ENCODE measurements at places on chromosomes 7 and 10.

DNA sequence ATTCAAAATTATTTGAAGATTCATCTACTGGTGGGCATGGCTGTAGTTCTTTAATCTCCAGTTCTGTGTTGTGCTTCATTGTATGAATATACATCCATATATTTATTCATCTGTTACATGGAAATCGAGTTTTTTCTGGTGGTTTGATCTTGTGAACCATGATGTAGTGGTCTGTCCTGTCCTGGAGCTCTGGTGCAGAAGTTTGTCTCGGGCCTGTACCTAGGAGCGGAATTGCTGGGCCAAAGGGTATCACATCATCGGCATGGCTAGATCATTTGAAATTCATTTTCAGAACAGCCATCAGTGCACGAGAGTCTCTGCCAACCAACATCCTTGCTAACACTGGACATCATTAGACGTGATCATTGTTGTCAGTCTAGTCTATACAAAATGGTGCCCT lies 107.0 kb downstream of the ELFN1 start:
- no peak for DNase-seq

DNA sequence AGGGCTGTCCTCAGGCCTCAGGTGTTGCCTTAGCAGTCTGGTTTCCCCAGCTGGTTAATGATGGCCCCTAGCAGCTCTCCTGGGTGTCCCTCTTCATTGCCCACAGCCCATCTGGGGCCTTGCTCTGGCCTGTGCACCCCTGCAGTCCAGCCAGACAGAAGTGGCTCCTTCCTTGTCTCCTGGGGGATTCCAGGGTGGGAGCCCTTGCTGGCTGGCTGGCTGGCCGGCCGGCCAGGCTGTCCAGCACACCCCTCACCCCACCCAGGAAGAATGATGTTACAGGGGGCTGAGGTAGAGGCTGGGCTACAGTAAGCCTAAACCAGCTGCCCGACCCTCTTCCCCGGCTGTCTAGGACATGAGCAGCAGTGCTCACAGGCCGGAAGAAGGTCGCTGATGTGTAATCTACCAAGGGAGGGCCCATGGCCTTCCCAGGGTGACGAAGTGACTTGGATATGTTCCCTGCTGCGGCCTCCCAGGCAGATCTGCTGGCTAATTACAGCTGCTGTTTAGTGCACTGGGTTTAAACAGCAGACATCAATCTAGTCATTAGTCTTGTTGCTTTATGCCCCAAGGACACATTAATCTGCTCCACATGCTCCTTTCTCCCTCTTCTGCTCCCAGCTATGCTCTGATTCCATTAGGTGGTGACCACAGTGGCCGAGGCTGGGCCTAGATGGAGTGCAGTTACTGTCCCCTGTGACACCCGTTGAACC lies 53.8 kb upstream of the LRRC4 start:
- DNase-seq, result no peak

DNA sequence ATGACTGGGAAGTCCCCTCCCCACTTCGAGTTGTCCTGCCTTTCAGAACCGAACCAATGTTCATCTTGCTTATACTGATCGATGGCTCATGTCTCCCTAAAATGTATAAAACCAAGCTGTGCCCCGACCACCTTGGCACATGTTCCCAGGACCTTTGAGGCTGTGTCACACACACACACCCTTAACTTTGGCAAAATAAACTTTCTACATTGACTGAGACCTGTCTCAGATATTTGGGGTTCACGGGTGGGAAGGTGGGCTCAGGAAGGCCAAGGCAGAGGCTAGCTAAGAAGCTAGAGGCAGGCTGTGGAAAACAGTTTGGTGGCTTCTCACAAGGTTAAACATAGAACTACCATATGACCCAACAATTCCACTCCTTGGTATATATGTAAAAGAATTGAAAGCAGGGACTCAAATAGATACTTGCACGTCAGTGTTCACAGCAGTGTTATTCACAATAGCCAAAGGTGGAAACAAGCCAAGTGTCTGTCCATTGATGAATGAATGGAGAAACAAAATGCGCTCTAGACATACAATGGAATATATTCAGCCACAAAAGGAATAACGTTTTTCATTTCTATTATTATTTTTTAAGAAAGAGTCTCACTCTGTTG lies 15.4 kb downstream of the PRF1 start:
- no peak for DNase-seq

GRCh38 chr7:2725178-2726105 lies 37.4 kb downstream of the AMZ1 start:
- DNase-seq, result no peak

DNA sequence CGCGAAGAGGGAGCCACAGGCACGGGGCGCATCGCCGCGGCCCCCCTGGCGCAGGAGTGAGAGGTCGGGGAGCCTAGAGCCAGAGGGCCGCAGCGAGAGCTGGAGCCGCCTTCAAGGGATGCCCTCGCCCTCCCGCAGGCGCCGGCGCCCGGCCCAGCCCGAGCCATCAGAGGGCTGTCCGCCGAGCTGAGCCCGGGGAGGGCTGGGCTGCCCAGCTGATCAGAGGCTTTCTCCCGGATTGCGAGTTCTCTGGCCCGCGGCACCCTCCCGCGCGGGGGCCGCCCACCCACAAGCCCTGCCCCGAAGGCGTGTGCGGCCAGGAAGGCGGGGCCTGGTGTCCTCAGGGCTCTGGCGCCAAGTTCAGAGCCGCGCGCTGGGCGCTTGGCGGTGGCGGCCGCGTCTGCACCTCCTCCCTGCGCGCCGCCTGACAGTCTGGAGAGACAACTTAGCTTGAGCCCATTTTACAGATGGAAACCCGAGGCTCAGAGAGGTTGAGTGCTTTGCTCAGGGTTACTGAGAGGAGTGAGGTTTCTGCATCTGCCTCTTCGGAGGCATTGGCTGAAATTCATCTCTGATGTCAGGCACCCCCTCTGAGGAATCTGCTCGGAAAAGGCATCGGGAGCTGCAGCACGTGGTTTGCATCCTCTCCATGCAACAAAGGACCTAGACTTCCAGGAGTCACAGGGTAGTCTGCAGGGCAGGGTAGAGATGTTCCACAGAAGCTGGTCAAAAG lies 3.8 kb upstream of the ANTXRL start:
- DNase-seq, result peak; percentile 18

GRCh38 chr7:107592361-107593024 lies 12.4 kb downstream of the BCAP29 start:
- DNase-seq, result peak; percentile 63

DNA sequence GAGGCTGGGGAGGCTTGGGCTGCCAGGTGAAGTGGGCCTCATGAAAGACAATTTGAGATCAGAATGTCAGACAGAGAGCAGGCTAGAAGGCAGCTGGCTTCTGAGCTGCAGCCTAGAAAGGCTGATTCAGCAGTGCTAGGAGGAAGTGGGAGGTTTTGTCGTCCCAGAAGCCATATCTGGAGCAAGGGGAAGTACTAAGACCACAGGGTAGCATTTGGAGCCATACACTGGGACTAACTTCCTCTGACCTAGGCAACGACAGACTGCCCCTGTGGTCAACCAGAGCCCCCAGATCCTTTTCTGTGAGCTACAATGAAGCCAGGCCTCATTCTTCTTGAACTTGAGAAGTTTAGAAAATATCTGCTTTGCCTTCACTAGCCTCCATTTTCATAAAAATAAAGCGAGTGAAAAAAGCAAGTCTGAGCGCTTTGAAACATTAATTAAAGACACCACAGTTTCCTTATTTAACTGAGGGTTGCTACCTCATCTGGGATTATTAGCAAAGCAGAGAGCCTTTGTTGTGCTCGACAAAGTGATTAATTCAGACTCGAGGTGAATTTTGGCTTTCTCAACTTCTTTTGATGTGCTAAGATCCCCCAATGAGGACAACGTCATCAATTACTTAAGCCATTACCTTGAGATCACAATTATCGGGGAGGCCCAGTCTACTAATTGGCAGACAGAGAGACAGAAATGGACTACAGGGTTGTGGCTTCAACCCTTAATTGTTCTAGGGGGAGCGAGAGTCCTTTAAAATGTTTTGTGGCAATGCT lies 26.6 kb downstream of the TBXAS1 start:
- no peak for DNase-seq

DNA sequence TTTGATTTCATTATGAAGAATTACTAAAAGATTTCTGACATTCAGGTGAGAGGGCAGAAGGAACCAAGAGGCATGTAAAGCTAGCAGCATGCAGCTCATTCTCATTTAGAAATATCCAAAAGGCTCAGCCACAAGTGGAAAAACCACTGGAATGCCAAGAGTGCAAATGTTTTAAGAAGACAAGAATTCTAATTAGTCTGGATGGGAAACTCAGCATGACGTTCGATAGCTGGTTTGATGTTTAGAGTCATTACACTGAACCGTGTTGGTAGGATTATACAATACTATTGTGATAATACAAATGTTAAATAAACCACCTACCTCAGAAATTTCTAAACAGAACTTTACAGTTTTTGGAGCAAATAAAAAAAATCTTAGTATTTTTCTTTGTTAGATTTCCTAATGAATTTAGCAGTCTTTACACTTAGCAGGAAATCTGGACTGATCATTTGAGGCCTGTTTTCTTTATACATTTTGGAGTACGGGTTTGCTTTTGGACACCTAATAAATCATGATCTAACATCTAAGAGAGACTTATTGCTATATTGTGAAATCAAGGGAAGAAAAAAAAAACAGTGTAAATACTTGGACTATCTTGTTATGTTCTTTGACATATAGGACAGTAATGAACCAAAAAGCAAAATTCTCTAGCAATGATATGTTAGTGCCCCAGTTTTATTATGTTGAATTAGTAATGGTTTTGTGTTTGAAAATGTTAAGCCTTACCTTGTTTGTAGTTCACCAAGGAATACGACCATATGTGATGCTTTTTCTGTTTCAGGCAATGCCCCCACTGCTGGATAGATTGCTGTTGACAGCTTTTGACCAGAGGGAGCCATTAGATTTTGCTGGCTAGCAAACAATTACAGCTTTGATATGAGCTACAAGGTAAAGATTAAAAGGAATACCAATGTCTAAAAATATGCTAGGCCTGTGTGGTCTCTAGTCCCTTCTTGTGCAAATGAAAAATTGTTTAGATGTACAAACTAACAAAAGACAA lies 354.1 kb upstream of the SEMA3A start:
- DNase-seq, result no peak

GRCh38 chr7:98956937-98957336 lies 78.6 kb downstream of the TRRAP start:
- no peak for DNase-seq

- no peak for DNase-seq
Observed at GRCh38 chr10:113945687-113946085, 91.2 kb downstream of the NHLRC2 start.

DNA sequence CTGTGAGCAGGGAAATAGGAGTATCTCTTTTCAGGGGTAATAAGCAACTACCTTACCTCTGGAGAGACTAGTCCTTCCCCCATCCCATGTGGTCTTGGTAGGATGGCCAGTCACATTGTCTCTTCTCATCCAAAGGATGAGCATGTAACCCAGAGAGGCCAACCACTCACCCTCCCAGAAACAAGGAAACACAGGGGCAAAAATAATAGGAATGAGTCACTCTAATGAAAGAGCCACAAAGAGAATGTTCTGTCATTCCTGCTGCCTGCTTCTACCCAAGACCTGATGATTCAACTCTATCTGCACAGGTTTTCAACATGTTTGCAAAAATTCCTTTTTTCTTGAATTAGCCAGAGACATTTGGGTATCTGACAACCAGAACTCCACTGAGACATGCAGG lies 99.3 kb upstream of the NFE2L3 start:
- no peak for DNase-seq

GRCh38 chr10:114028425-114028824 lies 15.2 kb upstream of the ADRB1 start:
- no peak for DNase-seq

- DNase-seq, result no peak
Observed at GRCh38 chr7:74657692-74658177, at the start of gene GTF2I. GTF2I (plus strand) TSS chr7:74657718; CDS start chr7:74689129, 31,411 bp downstream.

DNA sequence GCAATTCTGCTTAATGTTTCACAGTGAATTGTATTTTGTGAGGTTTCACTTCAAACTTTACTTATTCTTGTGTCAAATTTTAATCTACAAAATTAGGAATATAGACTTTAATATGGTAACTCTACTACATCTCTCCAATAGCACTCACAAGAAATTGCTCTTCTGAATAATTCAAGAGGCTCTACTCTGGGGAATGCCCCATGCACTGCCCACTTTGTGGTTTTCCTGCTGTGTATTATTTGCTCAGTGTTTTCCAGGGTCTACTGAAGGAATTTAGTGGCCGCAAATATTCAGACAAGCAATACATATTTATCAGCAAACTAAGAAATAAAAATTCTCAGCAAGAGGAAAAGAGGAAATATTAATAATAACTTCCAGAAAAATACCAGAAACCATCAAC lies 611.4 kb downstream of the TNS3 start:
- DNase-seq, result no peak

- DNase-seq, result no peak
Observed at GRCh38 chr7:85529201-85529600, 342.3 kb upstream of the SEMA3D start.

GRCh38 chr10:124043310-124044142 lies 49.9 kb downstream of the CHST15 start:
- DNase-seq, result no peak

DNA sequence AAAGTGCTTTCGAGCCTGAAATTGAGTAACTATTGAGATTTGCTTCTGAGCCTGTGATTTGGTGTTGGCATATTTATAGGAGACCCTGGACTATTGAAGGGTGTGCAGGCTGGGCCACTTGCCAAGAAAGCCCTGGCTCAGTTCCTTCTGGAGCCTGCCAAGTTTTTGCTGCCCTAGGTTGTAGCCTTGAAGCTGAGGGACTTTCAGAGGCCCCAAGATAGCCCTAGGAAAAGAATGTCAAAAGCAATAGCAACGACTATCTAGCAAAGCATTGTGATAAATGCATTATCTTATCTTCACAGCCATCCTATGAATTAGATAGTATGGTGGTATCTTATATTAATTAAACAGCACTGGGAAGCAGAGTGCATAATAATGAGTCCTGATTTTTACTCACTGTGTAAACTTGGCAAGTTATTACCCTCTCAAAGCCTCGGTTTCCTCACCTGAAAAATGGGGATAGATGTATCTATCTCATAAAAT lies 473.7 kb upstream of the PODXL start:
- no peak for DNase-seq

DNA sequence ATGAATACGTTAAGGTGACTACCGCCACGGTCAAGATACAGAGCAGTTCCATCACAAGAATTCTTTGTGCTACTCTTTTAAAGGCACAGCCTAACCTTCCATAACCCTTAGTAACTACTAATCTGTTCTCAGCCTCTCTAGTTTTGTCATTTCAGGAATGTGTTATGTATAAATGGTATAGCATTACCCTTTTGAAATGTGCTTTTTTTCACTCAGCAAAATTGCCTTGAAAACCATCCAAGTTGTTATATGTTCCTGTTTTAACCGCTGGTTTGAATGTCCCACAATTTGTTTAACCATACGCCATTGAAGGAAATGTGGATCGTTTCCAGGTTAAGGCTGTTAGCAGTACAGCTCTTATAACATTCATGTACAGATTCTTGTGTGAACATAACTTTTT lies 32.0 kb downstream of the WAC start:
- DNase-seq, result peak; percentile 3

DNA sequence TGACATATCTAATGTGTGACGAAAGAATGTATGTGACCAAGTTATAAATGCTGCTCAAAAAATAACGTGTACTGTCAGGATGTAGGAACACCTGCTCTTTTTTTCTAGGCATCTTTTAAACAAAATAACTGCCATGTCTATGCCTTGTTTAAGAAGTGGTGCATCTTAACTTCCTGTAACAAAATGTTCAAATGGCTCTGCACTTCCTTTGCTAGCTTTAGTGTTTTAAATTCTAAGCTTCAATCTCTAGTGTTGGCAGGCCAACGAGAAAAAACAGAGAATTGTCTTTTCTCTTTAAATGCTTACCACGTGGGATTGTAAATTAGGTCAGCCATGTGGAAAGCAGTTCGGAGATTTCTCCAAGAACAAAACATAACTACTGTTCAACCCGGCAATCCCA lies 14.6 kb upstream of the PDSS1 start:
- no peak for DNase-seq

- no peak for DNase-seq
Observed at GRCh38 chr7:158028290-158028941, 559.2 kb downstream of the PTPRN2 start.
